Ureter (tissue), 1 donor: ENCODE measurements at places on chromosomes 11 and 22.

- no peak for DNase-seq
Measured at GRCh38 chr11:16791191-16791961, 52.9 kb downstream of the C11orf58 start.

- no peak for DNase-seq
Measured at GRCh38 chr11:70416881-70417280, 18.6 kb downstream of the CTTN start.

DNA sequence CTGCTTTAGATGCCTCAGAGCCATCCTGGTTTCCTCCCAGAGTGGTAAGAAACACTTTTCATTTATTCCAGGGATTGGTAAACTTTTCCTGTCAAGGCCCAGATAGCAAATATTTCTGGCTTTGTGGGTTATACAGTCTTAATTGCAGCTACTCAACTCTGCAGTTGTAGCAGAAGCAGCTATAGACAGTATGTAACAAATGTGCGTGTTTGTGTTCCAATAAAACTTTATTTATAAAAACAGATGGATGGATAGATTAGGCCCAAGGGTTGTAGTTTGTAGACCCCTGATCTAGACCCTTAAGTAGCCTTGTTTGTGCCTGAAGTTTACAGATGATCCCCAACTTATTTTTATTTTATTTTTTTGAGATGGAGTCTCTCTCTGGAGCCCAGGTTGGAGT, 17.9 kb downstream of the NNMT start:
- no peak for DNase-seq

DNA sequence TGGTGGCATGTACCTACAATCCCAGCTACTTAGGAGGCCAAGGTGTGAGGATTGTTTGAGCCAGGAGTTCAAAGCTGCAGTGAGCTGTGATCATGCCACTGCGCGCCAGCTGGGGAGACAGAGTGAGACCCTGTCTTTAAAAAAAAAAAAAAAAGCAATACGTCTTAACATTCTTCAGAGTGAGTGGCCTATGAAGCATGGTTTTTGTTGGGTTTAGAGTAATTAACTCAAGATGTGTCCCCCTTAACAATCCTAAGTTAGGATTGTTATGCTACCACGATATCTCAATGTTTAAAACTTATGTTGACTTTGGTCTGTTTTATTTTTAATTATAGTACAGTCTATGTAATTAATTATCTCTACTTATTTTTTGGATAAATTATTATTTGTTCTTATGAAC, 156.1 kb downstream of the HIPK3 start:
- DNase-seq = no peak

- no peak for DNase-seq
Measured at GRCh38 chr11:4559527-4560440, 14.8 kb downstream of the OR52M1 start.

- no peak for DNase-seq
Measured at GRCh38 chr22:28032861-28033260, 113.8 kb upstream of the PITPNB start.

GRCh38 chr11:19441288-19441687, 200.5 kb upstream of the E2F8 start:
- DNase-seq = no peak

GRCh38 chr11:44780940-44781631, 54.3 kb downstream of the TSPAN18 start:
- DNase-seq = no peak
